Fibroblast of skin of right biceps (primary cell): ENCODE measurements at places on chromosomes 1 and 21.

- no peak for DNase-seq
Measured at GRCh38 chr1:185528084-185528676, 206.0 kb upstream of the HMCN1 start.

DNA sequence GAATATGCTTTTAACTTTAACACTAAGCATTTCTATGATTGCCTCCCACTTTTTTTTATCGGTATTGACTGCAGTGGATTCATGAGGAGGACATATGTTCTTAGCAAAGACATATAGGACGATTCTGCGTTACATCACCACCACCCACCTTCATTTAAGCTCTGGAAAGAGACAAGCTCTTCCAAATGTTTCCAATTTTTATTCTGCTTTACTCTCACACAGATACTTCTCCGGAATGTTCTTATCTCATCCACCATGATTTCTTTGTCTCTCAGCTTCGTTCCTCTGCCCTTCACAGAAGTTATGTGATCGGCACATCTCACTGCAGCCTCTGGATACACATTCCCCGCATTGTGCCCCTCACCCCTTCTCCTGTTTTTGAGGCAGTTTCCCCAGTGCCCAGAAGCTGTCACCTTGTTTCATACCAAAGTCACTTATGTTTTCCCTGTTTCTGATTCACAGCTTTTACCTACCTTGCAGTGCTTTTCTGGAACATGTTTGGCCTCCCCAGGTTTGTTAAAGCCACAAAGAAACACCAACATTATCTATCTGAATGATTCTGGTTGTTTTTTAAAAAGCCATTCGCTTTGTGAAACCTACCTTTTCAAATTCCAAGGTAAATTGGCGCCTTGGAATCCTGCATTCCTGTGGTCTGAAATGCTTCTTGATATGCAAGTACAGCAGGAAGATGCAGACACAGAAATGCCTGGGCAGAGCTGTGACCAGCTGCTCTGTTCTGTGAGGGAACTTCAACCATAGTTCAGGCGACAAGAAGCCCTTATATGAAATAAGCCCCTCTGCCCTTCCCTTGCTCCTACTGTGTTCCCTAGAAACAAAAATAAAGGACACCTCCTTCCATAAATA is 1020.2 kb downstream of the TTLL7 start:
- DNase-seq = no peak

DNA sequence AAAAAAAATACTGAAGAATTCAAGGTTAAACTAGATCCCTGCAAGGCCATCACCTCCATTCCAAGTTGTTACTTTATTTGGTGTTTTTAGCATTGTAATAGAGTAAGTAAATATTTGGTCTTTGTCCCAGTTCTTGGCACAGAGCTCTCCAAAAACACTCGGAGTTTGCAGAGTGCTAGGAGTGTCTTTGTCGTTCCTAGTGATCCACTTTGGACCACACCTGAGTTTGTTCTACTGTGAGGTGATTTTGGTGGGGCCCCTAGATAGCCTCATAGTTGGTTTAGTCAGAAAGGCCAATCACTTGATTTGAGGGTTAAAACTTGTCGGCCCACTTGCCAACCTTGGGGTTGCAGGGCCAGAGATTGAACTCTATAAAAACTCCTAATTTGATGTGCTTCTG is 25.6 kb downstream of the SYNC start:
- no peak for DNase-seq

GRCh38 chr1:225754940-225755641 is 22.5 kb upstream of the SRP9 start:
- DNase-seq = peak; percentile 90

- DNase-seq = peak; percentile 10
Measured at GRCh38 chr1:81635816-81636215, 164.9 kb upstream of the ADGRL2 start.

DNA sequence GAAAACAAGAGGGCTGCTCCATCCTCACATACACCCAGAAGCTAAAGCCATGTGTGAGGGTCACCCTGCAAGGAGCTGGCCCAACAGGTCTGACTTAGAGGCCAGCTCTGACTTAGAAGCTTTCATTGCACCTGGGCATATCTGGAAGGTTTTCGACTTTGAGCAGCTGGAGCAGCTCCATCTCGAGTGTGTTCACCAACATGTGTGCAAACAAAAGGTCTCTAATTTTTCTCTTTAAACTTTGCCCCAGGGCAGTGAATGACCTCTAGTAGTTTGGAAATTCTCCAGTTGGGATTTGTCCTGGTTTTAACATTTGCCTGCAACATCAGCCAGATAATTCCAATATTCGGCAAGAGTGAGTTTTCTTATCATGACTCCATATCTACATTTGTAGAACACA is 108.3 kb downstream of the TNR start:
- no peak for DNase-seq
